Stimulated activated CD4-positive, alpha-beta T cell treated with anti-CD3 and anti-CD28 coated beads, Interleukin-12 subunit alpha, Interleukin-12 subunit beta, amount 100 ng/mL, for 4 hours (primary cell): ENCODE measurements at places on chromosomes 6 and 20.

DNA sequence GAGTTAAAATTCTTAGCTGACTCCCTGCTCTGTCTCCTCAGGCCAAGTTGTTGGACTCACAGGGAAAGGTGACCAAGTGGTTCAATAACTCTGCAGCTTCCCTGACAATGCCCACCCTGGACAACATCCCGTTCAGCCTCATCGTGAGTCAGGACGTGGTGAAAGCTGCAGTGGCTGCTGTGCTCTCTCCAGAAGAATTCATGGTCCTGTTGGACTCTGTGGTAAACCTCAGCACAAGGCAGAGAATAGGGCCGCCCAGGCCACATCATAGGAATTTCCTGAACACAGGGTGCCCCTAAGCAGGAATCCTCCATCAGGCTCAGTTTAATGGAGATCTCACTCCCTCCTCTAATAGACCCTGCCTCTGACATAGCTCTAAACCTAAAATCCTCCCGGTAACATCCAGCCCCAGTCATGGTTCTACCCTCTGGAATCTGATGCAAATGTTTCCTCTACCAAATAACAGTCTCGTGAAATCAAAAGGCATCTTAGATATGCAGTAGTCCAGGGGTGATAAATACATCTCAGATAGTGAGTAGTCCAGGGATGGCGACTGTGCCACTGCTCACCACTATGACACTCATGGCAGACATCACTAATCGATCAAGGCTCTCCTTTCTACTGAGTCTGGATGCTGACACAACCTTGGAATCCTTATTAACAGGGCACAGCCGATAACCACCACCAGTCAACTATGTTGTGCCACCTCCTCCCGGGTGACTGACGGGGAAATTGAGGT is 18.3 kb downstream of the BPIFB1 start:
- DNase-seq, result no peak

GRCh38 chr20:10448270-10449156 is 13.4 kb downstream of the SLX4IP start:
- no peak for DNase-seq

DNA sequence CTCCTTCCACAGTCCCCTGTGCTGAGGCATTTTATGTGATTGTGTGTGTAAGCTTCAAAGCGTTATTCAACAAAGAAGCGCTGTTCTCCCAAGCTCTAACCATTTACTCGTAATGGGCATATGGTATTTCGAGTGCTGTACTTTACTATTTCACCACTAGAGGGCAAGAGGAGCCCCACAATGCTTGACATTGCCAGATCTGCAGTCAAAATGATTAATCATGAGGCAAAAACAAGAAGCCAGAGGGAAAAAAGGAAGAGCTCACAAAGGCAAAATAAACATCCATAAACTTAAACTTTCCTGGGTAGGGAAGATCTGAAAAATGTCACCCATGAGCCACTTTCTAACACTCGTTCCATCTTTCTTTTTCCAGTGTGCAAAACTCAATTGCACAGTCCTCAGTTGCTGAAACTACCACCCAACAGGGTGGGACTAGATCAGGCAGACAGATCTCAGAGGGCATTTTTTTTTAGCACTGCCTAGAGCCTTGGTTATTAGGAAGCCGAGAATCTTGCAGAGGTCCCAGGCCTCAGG is 215.0 kb upstream of the PLCB4 start:
- no peak for DNase-seq

DNA sequence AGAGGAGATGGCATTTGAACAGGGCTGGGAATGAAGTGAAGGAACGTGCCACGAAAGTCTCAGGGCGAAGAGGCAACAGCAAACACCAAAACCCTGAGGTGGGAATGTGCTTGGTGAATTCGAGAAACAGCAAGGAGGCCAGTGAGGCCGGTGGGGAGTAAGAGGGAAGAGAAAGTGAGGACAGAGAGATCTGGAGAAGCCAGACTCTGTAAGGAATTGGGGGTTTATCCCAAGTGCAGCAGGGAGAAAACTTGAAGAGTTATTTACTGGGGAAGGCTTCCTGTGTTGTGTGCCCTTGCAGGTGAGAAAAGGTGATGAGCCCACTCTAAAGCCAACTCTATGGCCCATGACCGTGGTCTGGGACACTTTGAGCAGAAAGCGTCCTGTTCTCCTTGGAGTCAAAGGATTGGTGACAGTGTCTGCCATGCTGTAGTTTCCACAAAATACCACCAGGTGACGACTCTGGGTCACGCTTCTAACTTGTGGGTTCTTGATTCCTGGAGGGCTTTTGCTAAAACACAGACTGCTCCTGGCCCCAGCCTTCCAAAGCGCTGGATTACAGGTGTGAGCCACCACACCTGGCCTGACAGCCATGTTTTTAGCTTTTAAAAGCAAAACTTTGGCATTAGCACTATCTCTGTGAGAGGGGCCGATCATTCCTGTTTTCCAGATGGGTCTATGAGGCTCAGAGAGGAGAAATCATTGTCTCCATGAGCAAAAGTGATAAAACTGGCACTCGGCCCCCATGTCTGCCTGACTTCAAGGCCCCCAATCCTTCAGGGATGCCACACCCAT is 18.0 kb upstream of the CSNK2A1 start:
- DNase-seq, result peak; percentile 27

DNA sequence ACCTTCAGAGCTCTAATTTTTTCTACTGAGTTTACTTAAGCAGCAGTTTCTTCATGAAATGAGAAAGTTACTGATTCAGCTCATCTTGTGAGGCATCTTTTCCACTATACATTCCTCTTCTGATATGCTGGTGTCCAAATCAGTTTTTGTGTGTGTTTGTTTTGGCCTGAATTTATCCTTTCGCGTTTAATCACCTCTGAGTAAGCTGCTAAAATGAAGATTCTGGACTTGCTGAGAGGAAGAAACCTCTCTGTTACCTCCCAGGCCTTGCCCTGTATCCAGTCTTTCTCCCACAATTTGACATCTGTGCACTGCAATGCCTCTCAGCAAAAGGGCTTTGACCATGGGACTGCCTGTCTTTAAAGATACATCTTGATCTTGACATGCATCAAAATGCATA is 536.2 kb upstream of the NRSN1 start:
- DNase-seq, result no peak

DNA sequence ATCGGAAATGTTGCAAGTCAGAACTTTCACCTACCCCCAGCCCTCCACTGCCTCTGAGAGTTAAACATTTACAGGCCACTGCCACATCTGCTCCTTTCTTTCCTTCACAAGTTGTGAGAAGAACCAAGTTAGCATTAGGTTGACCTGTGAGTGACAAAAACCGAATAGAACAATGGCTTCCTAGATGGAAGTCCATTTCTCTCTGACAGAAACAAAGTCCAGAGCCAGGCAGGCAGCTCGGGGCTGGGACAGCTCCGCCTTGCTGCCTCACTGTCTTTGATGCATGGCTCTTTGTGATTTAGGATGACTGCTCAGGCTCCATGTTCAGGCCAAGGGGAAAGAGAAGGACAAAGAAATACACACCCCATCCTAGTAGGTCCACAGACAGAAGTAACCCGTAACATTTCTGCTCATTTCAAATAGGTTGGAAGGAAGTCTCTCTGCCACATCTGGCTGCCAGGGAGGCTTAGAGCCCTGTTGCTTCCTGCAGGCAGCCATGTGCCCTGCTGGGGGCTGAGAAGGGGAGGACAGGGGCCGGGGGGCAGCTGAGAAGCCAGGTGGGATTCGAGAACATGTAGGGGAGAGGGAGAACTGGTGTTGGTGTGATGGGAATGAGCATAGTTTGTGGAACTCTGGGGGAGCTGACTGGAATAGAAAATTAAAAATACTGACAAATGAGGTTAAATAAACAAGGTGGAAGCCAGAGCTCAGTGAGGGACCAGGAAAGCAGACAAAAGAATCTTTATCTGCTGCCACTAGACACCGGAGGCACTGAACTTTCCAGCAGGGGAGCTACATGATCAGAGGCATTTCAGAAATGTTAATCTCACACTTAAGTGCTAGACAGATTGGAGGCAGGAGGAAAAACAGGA is 19.5 kb upstream of the IER3 start:
- no peak for DNase-seq

DNA sequence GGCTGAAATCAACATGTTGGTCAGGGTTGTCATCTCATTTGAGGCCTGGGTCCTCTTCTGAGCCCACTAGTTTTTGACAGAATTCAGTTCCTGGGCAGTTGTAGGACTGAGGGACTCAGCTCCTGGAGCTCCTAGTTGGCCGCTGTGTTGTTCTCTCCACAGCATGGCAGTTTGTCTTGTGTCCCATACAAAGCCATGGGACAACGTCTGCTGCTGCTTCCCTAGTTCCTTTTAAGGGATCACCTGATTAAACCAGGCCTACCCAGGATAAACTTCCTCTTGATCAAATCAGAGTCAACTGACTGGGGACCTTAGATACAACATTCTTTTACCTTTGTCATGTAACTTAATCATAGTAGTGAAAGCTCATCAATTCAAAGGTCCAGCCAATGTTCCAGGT is 141.0 kb downstream of the BCAS1 start:
- DNase-seq, result no peak

GRCh38 chr6:43052842-43053544 is 658 bp downstream of the CUL7 start:
- DNase-seq, result peak; percentile 39

DNA sequence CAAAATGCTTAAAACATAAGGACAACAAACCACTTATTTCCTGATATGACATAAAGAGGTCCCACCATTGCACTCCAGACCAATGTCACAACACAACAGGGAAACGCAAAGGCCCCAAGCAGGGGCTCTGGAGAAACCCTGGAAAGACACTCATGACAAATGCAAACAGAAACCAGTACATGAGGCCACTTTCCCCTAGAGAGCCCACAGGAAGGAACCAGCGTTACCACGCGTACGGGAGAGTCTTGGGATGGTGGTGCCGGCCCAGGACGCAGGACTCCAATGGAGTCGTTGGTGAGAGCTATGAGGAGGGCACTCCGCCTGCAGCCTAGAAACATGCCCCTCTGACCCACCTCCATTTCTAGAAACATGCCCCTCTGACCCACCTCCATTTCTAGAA is 20.2 kb downstream of the GMEB2 start:
- DNase-seq, result no peak

- DNase-seq, result peak; percentile 18
Observed at GRCh38 chr6:12751694-12752325, 35.2 kb downstream of the PHACTR1 start.

GRCh38 chr6:157405986-157406385 is 25.0 kb downstream of the ZDHHC14 start:
- no peak for DNase-seq

- DNase-seq, result no peak
Observed at GRCh38 chr6:148760258-148760534, 13.4 kb downstream of the UST start.

GRCh38 chr20:60206259-60206658 is 248.0 kb downstream of the CDH26 start:
- DNase-seq, result no peak

- DNase-seq, result no peak
Observed at GRCh38 chr20:15889514-15890256, 683.6 kb downstream of the KIF16B start.

- DNase-seq, result peak; percentile 30
Observed at GRCh38 chr6:129748212-129748900, 38.4 kb upstream of the ARHGAP18 start.

DNA sequence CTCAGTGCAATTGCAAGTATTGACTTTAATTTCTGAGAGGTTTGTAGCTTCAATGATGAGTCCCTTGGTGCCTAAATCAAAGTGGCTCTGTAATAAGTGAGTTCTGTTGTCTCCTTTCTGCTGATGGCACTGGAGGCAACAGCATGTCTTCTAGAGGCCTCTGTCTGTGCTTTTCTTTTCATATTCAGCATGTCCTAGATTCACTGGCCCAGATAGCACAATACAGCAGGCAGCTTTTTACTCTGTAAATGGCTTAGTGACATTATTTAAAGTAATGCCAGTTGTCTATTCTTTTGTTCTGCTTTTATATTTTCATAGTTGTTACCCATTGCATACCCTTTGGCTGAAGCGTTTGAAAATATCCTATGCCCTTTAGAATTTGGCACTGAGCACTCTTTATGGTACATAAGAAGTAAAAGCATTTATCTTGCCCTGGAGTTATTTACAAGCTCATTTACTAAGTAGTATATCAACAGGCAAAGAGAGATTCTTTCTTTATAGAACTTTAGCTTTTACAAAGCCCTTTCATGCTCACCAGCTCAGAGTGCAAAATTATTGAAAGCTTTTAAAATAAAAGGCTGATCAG is 271.5 kb upstream of the KCNQ5 start:
- no peak for DNase-seq

DNA sequence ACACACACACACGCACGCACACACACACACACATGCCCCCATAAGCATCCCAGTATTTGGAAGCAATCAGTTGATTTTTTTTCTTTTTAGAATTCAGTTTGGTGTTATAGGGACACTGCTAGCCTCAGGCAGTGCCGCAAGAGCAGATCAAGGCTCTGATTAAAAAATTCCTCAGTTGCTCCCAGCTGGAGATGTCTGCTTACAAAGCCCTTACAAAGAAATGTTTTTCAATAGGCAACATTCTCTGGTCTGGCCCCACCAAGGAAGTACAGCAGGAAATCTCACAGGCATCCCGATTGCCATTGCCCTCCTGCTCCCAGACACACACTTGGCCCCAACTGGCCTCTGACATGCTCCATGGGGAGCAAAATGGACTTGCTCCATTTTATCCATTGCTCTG is 22.9 kb upstream of the CD83 start:
- no peak for DNase-seq

DNA sequence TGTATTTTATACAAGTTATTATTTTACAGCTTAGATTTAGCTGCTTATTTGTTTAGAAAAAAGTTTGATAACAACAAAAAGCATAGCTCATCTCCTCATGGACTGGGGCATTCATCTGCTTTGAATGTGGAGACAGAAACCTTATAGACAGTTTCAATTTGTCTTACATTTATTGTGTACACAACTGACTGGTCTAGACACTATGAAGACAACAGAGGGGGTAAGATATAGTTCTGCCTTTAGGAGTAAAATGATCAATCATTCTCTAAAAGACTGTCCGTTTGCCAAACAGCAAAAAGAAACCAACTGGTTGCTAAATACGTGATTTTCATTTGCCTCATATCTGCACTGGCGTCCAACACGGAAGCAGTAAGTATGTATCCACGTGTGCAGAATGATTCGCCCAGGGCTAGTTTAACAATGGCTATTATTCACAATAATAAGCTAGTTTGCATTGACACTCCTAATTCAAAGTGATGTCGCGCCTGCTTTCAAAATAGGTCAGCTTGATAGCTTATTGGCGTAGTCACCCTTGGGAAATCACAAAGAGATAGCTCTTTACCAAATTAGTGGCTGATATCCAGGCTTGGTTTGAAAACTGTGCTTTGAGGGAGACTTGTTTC is 153.6 kb downstream of the BMP2 start:
- no peak for DNase-seq
